ENCODE measurements at places on chromosomes 1 and 21.
A peak's percentile ranks its signal among the peaks of the same experiment; 100 is the strongest.

DNA sequence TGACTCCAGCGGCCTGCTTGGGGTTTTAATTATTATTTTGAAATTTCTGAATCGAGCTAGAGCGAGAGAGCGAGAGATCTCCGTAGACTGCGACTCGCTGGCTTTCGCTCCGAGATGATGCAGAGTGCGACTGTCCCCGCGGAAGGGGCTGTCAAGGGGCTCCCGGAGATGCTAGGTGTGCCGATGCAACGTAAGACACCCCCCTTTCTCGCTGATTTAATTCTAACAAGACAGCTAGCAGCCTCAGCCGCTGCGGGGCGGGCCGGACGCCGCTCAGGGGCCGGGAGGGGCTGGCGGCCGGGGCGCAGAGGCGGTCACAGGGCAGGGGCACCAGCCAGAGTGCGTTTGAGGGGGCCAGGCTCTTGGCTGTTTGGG is 339 bp downstream of the LHX4 start:
- DNase-seq, result no peak

DNA sequence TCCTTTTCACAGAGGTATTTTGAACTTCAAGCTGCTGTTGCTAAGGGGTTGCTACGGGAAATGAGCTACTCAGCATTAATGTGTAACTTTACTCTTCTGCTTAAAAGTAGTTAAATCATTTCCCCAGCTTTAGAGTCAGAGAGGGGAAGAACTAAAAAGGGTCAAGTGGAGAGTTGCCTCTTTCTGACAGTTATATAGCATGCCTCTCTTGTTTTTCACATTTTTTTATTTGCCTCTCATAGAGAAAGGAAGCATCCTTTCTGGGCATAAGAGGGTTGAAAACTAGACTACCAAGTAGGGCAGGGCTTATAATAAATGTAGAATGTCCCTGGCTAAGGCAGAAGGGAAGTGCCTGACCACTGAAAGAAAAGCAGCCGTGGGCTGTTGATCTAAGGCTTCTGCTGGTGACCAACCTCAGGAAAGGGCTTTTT is 10.1 kb upstream of the ELAVL4 start:
- no peak for DNase-seq

DNA sequence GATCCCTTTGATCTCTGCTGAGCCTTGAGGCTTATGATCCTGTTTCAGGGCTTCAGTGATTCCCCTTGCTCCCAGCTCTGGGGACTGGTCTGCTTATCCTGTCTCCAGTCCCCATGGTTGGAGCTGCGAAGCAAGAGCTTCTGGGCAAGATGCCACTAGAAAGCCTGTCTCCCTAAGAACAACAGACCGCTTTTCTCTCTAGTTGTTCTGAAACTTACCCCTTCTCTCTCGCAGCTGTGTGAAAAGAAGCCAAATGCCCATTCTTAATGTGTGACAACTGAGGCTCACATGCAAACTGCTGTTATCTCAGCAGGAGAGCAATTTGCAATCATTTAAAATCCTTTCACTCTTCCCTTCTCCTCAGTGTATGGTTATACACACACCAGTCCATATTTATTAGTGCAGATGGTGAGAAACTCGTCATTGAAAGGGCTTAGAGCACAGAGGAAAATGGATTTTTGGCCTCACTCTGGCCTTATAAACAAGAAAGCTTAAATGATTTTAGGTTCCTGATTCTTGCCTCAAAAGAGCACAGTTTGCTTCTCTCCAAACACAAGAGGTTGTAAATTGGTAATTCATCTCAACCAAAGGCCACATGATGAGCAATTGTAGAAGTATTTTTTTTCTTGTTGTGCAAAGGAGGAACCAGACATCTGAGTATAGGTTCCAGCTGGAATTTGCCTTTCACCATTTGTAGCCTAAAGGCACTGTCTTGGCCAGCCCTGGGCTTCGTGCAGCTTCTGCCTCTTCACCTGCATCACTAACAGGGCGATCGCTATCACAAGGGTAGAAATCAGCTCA is 179.2 kb upstream of the LMO4 start:
- no peak for DNase-seq

DNA sequence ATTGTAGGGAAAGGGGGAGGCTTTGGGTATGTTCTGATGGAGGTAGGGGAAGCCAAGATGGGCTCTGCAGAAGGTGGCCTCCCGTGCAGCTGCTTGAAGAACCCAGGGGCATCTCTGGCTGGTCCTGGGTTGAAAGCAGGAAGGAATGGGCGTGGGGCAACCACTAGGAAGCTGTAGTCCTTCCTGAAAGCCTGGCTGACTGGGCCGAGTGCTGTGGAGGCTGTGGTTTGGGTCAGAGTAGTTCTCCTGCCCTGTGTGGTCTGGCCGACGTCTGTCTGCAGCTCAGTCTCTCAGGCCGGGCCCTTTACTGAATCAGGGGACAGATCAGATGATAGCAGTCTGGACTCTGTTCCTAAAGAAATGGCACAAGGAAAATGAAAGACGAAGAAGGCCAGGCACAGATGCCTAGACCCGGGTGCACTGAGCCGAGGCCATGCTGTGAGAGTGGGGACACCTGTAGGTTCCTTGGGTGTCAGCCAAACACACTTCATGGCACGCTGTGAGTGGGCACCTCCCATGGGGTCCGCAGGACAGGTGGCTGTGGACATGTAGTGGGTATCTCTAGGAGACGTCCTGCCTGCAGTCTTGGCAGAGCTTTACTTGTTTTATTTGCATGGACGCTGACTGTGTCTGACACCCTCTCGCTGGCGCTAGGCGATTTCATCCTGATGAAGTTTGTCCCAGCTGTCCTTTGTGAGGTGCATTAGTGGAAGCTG is 87.0 kb downstream of the POFUT2 start:
- no peak for DNase-seq

GRCh38 chr1:171884475-171884874 is 43.2 kb downstream of the DNM3 start:
- no peak for DNase-seq

GRCh38 chr1:170321113-170321512 is 175.4 kb downstream of the NTMT2 start:
- no peak for DNase-seq

DNA sequence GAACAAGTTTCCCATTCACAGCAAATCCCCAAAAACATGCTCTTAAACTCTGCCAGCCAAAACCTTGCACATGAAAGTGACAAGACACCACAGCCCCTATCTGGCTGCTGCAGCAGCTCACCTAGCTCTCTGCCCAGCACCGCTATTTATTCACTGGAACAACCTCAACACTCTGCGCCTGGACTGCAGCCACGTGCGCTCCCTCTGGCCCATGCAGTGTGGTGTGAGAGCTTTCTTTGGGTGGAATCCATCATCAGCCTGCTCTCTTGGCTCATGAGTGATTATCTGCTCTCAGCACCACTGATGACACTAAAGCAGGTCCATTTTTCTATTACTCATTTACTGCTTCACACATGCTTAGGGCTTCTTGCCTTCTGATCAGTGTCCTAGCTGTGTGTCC is 11.4 kb downstream of the KCNJ6 start:
- DNase-seq, result no peak

- no peak for DNase-seq
These were observed 11.0 kb downstream of the TMEM201 start for GRCh38 chr1:9599741-9600140.

GRCh38 chr1:62621907-62622306 is 24.6 kb downstream of the ANGPTL3 start:
- no peak for DNase-seq

DNA sequence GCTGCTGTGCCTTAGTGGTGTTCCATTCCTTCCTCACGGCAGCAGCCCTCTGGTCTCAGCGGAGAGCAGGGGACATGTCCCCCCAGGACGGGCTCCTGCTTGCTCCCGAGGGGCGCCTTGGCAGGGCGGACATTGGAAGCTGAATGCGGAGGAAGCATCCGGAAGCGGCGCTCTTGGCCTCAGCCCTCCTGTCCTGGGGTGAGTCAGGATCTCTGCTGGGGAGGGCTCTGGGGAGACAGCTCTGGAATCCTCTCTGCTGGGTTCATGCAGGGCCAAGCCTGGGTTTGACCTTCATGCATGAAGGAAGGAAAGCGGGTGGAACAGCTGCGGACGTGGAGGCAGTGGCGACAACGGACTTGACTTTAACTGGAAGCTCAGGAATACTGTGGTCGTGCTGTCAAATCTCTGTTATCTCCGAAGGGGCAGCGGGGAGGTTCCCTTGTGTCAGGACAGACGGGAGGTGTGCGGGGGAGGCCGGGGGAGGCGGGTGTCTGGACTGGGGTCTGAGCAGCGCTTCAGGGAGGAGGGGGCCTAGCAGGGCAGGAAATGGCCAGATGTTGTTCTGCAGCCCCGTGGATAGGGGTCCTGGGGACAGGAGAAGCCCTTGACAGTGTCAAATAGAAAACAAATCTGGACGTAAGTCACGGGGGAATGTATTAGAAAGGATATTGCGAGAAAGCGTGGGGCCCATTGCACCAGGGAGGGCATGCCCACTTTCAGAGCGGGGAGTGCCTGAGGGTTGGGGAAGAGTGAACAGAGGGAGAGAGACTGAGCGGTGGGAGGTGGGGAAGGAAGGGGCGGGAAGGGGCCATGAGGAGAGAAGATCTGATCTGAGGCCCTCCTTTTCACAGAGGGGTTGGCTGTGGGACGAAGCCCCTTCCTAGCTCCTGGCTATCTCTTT is 26.6 kb downstream of the CRYAA start:
- no peak for DNase-seq

DNA sequence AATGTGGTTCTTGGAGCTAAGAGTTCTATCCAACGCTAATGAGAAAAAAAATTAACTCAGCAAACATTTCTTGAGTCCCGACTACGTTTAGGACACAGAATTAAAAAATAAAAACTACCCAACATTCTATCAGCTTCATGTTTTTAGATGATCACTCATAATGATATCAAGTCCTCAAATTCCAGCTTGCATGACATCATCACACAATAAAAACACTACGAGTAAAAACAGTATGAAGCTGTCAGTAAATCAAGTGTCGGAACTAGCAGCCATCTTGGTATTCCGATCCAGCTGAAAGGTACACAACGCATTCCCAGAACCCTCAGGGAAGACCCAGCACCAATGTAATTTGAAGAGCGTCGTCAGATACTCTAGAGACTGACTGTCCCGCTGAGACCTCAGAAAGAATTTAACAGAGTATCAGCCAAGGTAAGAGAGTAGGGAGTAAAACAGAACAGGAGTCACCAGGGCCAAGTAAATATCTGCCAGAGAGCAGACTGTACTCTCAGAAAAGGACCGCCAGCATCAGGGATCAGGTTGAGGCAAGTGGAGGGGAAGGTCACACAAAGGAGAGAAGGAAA is 57.0 kb downstream of the NRIP1 start:
- no peak for DNase-seq

- DNase-seq, result peak; percentile 53
These were observed 32.1 kb downstream of the TGFB2 start for GRCh38 chr1:218377143-218377660.

DNA sequence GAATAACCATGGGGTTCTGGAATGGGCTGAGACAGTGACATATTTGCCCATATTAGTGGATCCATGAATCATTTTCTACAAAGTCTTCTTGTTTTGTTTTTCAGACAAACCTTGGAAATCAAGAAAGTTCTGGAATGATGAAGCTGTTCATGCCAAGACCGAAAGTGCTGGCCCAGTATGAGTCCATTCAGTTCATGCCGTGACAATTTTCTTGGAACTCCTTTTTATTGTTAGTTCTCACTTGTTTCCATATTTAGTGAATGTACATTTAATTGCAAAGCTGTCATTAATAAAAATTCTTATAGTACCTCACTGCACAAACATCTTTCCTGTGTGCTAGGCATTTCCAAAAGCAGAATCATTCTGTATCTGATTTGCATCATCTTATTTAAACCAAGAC is 100.6 kb upstream of the KCNJ15 start:
- DNase-seq, result no peak

- no peak for DNase-seq
These were observed 162.0 kb upstream of the C21orf91 start for GRCh38 chr21:17981060-17981740.

DNA sequence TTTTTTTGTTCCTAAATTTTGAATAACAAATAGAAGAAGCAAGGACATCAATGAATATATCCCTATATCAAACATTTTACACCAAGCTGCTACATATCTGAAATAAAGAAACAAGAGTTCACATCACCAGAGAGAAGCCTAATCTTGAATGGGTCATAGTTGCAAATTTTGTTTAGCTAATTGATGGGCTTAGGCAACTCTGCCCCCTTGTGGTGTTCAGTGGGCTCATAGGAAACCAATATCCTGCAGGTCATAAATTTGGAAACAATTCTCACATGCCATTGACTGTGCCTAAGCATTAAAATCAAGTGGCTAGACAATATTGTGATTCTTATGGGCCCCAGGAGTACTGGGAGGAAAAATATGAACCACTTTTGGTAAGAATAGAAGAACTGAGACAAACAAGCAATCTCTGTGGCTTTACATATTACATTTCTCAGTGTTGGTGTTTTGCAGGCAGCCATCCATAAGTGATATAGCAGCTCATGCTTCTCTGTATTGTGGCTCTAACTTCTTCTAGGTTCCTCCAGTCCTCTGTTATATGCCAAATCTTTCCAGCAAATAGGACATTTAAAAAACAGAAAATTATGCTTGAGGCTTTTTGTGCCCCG is 1262.8 kb upstream of the PRMT6 start:
- DNase-seq, result peak; percentile 8

- DNase-seq, result no peak
These were observed 139.7 kb downstream of the SLC44A5 start for GRCh38 chr1:75471252-75471651.

- DNase-seq, result no peak
These were observed 22.6 kb upstream of the TTC34 start for GRCh38 chr1:2823921-2824610.

GRCh38 chr1:82625537-82625936 is 824.8 kb downstream of the ADGRL2 start:
- DNase-seq, result no peak

- DNase-seq, result peak; percentile 40
These were observed 306.2 kb downstream of the TTLL7 start for GRCh38 chr1:83692524-83693381.

DNA sequence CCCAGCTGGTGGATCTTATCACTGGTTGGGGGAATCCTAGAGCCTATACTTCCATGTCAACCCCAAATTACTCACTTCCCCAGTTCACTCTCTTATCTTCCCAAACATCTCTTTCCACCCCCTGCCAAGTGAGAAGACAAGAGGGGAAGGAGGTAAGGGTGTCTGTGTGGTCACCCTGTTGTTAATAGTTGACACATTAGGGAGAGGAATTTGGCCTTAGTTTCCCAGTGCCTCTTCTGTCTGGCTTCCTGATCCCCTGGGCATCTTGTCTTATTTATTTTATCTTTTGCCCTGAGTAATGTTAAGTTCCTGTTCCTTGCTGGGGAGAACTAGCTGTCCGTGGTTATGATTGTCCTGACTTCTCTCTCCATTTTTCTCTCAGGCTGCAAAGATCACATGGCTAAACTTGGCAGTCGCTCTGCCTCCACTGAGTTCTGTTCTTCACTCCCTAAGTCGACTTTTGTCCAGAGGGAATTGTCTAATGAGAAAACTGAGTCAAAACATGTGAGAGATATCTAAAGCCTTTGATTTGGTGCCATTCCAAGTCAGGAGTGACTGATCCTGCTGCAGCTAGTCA is 157.1 kb upstream of the SYT6 start:
- no peak for DNase-seq

DNA sequence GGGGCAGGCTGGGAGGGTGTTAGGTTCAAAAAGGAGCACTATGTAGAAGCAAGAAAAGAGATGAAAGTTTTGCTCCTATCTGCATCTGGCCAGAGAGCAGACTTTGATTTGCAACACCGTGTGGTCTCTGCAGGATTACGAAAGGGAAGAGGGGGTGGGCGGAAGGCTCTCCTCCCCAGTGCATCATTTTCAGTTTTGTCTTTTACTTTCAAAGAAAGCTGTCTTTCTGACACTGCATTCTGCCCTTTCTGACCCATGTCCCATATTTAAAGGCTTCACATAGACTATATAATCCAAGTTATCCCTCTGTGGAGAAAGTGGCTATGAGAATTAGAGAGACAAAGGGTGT is 126.5 kb downstream of the RHOU start:
- DNase-seq, result no peak

GRCh38 chr1:37825506-37825905 is 17.5 kb upstream of the YRDC start:
- DNase-seq, result no peak
